Suprapubic skin (tissue), 4 donors: ENCODE measurements at places on chromosomes 13 and 19. TPM values are rescaled to one million over a fixed set of nuclear protein-coding genes. Genes with fewer than 3 reads are reported as not detected.

DNA sequence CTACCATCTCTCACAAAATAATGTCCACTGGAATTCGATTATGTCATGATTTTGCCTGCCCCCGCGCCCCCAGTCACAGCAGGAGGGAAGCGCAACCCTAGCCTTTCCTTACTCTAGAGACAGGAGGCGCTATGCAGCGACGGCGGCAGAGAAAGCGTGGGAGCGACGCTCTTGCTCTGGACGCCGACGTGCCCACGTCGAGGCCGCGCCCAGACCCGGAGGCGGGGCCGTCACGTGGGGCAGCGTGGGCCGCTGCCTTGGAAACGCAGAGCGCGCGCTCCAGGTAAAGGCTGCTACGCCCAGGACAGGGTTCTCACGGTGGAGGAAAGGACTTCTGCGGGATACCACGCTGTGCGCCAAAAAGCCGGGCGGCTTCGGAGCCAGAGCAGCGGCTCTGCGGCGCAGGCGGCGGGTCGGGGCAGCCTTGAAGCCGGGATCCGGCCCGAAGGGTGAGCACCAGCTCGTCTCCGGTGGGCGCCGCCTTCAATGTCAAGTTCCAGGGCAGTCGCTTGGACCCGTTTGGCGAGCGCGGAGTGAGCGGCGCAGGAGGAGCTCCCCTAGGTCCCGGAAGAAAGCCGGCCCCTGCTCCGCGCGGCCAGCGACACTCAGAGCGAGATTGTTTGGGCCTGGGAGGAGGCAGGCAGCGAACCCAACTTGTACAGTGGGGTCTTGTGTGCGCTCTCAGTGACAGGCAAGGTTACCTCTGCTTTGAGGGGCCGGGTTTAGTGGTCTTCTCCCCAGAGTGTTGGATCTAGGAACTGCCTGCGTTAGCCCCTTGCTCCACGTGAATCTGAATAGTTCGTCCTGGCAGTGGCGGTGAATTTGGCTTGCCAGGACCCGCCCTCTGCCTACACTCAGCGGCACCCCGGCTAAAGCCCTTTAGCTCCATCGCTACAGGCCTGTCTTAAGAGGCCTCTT, 121.7 kb downstream of the MRPL57 start:
- peak; percentile 86 for DNase-seq

- DNase-seq = no peak
Measured at GRCh38 chr19:1311543-1312091, 25.9 kb downstream of the EFNA2 start.

GRCh38 chr19:2170987-2171348, 7.2 kb downstream of the DOT1L start:
- DNase-seq = no peak

GRCh38 chr13:113413898-113414282, 39.4 kb downstream of the ADPRHL1 start:
- DNase-seq = no peak

DNAAF3 gene
- total RNA-seq = 0.87 TPM

DNA sequence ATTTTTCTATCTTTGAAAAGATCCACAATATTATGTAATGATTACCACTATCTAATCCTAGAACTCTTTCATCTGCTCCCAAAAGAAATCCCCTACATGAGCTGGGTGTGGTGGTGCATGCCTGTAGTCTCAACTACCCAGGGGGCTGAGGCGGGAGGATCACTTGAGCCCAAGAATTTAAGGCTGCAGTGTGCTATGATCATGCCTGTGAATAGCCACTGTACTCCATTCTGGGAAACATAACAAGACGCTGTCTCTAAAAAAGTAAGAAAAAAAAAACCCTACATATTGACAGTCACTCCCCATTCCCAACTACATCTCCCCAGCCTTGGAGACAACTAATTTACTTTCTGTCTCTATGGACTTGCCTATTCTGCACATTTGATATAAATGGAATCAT, 1.1 kb upstream of the ZNF226 start:
- DNase-seq = no peak
